ENCODE measurements at places on chromosomes 6 and 20. TPM values are rescaled to one million over a fixed set of nuclear protein-coding genes. Genes with fewer than 3 reads are reported as not detected.

The TNFRSF6B gene
- total RNA-seq: 1.8 TPM

The DSP gene
- total RNA-seq: 61.9 TPM

The TRIM40 gene
- total RNA-seq: not detected

The TMEM200A gene
- total RNA-seq: 127 TPM

The LY6G6D gene
- not detected for total RNA-seq

The CRISP2 gene
- not detected for total RNA-seq

The KCNK5 gene
- not detected for total RNA-seq

The SLPI gene
- total RNA-seq: not detected

The SLC22A2 gene
- not detected for total RNA-seq

The NUP153 gene
- total RNA-seq: 30.2 TPM

The TCF21 gene
- total RNA-seq: not detected

The GATA5 gene
- not detected for total RNA-seq

The SLC17A2 gene
- total RNA-seq: not detected

The SPEF1 gene
- 0.31 TPM for total RNA-seq

DNA sequence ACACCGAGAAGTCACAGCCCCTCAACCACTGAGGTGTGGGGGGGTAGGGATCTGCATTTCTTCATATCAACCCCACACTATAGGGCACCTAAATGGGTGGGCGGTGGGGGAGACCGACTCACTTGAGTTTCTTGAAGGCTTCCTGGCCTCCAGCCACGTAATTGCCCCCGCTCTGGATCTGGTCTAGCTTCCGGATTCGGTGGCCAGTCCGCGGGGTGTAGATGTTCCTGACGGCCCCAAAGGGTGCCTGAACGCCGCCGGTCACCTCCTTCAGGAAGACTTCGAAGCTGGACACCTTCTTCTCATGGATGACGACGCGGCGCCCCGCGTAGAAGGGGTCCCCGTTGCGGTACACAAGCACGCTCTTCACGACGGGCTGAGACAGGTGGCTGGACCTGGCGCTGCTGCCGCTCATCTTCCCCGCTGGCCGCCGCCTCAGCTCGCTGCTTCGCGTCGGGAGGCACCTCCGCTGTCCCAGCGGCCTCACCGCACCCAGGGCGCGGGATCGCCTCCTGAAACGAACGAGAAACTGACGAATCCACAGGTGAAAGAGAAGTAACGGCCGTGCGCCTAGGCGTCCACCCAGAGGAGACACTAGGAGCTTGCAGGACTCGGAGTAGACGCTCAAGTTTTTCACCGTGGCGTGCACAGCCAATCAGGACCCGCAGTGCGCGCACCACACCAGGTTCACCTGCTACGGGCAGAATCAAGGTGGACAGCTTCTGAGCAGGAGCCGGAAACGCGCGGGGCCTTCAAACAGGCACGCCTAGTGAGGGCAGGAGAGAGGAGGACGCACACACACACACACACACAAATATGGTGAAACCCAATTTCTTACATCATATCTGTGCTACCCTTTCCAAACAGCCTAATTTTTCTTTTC lies at the start of gene DCDC2:
TSS of gene DCDC2 (minus strand) at position 724 of the 883 bp plus-strand sequence. CDS start at position 415, 309 bp downstream.
- DNase-seq: no peak

- DNase-seq: no peak
Measured at GRCh38 chr20:41044409-41045062, 15.9 kb downstream of the TOP1 start.

- DNase-seq: no peak
Measured at GRCh38 chr6:111406200-111406721, 76.8 kb downstream of the REV3L start.

DNA sequence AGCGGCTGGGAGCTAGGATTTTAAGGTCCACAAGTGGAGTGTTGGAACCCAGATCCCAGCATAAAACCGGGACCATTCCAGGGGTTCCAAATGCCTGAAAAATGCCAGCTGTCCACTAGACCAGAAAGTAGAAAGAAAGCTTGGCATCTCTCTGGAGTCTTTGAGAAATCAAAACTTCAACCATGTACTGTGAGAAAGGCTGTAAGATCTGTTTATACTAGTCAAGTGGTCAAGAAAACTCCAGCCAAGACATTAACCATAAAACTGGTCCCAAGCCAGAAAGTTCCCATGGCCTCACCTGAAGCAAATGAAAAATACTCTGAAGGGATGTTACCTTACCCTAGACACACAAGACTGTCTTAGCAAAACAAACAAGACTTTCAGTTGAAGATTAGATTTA lies 112.6 kb downstream of the DCDC2 start:
- no peak for DNase-seq

- no peak for DNase-seq
Measured at GRCh38 chr6:15769511-15770018, 106.7 kb upstream of the DTNBP1 start.

- no peak for DNase-seq
Measured at GRCh38 chr6:163592872-163593271, 178.4 kb downstream of the QKI start.

DNA sequence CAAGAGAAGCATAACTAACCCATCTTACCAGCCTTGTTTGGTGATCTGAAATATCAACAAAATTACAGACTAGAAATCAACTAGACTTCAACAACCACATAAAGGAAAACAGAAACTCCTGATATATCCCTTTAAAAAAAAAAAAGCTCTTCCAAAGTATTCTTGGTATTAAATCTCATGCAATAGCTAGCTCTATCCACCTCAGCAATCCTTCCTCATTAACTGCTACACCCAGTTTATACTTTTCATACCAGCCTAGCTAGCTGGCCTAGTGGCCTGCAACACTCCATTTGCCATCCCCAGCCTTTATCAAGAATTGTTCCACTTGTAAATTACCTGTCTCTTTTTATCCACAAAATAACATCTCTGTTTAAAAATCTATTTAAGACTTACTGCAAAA lies 69.0 kb downstream of the BACH2 start:
- DNase-seq: no peak

DNA sequence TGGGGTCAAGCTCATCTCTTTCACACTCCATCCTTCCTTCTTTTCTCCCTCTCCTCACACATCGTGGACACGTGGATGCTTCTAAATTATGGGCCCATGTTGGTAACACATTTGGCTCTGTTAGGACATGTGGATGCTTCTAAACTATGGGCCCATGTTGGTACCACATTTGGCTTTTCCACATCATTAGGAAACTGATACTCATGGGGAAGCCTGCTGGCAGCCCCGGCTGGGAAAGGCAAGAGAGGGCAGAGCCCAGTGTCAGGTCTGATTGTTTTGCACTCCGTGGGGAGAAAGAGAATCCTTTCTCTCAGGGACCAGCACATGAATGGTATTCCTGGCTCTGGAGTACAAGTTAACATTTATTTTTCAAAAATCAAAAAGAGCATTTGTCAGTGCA lies 4.0 kb upstream of the CST1 start:
- DNase-seq: no peak

GRCh38 chr6:45738057-45738455 lies 277.6 kb downstream of the CLIC5 start:
- no peak for DNase-seq

DNA sequence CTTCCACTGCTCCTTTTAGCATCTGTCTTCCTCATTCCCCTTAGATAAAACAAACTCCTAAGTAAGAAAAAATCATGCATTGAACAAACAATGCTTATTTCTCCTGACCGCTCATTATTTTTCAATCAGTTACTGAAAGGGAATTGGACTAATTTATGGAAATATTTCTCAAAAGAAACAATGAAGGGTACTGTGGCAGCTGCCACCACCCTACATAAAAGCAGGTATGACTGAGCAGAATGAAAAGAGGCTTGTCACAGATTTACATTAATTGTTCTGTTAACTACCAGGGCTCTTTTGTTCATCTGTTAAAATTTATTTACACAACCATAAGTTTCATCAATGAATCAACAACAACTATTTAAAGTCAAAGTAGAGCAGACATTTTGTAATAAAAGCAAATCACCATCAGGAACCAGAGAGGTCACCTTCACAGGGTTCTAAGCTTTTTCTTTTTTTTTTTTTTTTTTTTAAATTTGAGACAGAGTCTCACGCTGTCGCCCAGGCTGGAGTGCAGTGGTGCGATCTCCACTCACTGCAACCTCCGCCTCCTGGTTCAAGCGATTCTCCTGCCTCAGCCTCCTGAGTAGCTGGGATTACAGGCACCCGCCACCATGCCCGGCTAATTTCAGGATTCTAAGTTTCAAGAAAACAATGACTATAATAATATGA lies 204.0 kb downstream of the PTPRK start:
- no peak for DNase-seq

GRCh38 chr6:63799813-63800212 lies 164.2 kb downstream of the PHF3 start:
- no peak for DNase-seq

GRCh38 chr6:10695086-10695657 lies 400 bp downstream of the PAK1IP1 start:
- DNase-seq: no peak

GRCh38 chr6:100346203-100346602 lies 118.5 kb downstream of the SIM1 start:
- DNase-seq: peak; percentile 22

- no peak for DNase-seq
Measured at GRCh38 chr6:4957521-4958231, 46.2 kb downstream of the RPP40 start.

DNA sequence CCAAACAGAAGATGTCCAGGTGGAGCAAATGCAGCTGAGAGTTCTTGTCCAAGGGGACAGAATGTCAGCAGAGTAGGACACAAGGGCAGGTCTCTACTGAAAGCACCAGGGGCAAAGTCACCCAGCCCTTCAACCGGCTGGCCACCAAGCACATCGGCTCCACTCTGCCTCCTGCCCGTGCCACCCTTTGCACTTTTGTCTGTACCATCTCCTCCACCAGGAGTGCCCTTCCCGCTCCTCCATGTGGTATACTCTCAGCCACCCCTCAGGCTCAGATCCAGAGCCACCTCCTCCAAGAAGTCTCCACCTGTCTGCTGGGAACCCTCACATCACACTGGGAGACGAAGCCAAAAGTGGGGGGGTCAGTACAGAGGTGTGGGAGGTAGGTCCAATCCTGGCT lies 4.1 kb upstream of the HSPA12B start:
- no peak for DNase-seq

- no peak for DNase-seq
Measured at GRCh38 chr6:56346958-56347357, 99.6 kb upstream of the COL21A1 start.

DNA sequence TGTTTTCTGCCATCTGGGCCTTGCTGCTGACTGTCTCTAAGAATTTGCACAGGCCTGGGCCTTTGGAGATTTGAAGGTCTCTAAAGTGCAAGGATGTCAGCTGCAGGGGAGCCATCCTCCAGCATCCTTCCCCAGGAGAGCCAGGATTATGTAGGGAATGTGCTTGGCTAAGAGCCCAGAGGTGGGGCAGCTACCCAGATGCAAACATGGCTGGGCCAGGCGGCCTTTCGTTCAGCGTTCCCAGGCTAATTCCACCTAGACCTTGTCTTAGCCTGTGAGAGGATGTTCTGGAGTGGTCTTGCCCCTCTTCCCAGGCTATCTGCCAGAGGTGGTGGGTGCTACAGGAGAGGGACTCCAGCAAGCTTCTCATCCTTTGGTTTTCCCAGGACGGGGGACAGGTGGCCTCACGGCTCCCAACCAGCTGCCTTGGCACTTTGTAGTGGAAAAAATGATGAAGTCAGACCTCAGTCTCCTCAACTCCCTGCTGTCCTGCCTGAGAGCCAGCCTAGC lies 7.7 kb upstream of the PTGIS start:
- no peak for DNase-seq

DNA sequence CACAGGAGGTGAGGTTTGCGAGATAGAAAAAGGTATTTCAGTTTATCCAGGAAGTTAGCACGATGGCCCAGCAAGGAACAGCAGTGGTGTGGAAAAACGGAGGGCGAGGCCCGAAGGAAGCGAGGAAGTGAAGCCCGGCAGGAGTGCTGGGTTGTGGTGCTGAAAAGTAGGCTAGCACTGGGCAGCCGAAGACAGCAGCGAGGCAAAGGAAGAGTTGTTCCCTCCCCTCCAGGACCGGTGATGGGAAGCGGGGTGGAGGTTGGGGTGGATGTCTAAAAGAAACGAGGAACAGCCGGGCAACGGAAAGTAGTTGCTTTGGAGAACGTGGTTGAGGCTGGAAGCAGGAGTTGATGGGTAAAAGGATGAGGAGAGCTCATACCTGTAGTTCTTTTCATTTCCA lies 1.4 kb downstream of the METTL24 start:
- DNase-seq: no peak

- DNase-seq: no peak
Measured at GRCh38 chr6:73642530-73642929, 11.3 kb downstream of the SLC17A5 start.

GRCh38 chr6:27297857-27298730 lies 14.0 kb downstream of the POM121L2 start:
- DNase-seq: peak; percentile 70

- no peak for DNase-seq
Measured at GRCh38 chr20:46128310-46129151, 10.4 kb downstream of the CD40 start.
